ENCODE measurements at places on chromosomes 2 and 18.

DNA sequence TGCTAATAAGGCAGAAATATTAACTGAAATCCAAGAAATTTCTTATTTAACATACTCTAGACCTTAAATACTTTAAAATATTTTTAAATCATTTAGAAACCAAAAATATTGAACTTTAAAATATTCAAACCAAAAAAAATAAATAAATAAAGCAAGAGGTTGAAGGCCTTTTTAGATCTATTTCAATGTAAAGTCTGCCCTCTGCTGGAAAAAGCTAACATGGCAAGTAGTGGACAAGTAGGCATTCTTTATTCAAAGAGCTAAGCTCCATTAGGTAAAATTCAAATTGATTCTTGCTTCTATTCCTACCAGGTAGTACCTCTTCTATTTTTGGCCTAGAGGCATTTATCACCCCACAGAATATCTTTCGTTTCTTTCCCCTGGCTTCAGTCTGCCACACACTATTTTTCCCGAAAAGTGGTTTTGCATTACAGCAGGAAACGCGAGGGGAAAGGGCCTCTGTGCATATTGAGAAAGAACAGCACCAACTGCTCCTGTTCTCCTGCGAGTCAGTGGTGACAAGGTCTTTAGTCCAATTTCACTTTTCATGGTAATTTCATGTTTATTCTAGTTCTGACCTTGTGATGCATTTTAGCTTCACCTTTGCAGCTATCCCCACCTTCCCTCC lies 20.4 kb downstream of the IFIH1 start:
- H3K27me3 ChIP-seq, result no peaks in the 10 kb centered on the region
- H3K4me1 ChIP-seq, result no peaks in the 10 kb centered on the region
- no peak for DNase-seq
- no peak overlapping the region for H3K4me3 ChIP-seq

DNA sequence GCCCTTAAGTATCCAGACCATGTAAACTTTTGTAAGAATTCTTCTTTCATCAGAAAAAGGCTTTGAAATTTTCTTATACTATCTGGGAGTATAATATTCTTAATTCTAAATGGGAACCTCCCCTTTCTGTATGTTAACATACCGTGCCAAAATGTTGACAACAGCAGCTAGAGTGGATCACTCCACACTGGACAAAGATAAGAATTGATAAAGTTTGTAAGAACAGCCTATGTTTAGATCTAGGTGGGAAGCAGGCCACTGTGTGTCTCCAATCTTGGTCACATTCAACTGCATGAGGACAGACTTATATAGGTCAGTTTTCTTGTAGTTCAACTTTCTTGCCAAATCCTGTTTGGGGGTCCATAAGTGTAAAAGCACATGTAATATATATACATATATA lies 235.7 kb downstream of the RPIA start:
- H3K4me1 ChIP-seq, result no peaks in the 10 kb centered on the region
- no peaks in the 10 kb centered on the region for H3K27me3 ChIP-seq
- H3K4me3 ChIP-seq, result no peak overlapping the region

GRCh38 chr2:121342751-121343150 lies 57.7 kb upstream of the TFCP2L1 start:
- no peaks in the 10 kb centered on the region for H3K4me1 ChIP-seq
- no peak overlapping the region for H3K4me3 ChIP-seq
- H3K36me3 ChIP-seq, result peaks cover 13% of the 10 kb centered on the region
- no peak overlapping the region for H3K27ac ChIP-seq
- no peak for DNase-seq
- H3K27me3 ChIP-seq, result no peaks in the 10 kb centered on the region

DNA sequence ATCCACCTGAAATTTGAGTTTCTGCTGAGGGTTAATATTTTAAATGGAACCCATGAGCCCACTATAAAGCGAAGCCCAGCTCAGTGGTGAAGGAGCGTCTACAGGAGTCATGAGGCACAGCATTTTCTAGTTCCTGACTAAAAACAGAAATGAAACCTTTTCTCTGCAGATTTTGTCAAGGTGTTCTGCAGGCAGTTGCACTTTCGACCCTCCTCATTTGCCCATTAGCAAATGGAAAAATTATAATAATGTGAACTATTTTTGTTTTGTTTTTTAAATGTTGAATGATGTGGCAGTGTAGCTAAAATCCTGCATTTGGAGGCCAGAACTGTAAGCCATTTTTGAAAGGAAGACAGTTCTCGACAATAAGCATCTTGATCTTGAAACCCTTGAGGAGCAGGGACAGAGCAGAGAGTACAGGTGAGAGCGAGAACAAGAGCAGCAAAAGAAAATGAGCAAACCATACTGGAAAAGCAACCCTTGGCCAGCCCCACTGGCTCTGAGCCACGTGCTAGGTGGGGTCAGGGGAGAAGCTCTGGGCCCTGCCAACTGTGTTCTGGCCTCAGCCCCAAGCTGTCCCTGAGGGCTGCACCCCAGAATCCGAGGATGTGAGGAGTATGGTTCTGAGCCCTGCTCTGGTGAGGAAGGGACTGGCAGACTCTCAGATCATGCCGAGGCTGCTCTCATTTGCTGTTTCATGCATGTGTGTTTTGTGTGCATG lies 26.4 kb upstream of the COPS8 start:
- no peaks in the 10 kb centered on the region for H3K4me1 ChIP-seq
- no peaks in the 10 kb centered on the region for H3K36me3 ChIP-seq
- H3K4me3 ChIP-seq, result no peak overlapping the region
- H3K27ac ChIP-seq, result peak overlapping the region; percentile 32
- DNase-seq, result no peak

- DNase-seq, result no peak
- no peak overlapping the region for H3K27ac ChIP-seq
- H3K27me3 ChIP-seq, result peaks cover 8% of the 10 kb centered on the region
These were observed 196.0 kb downstream of the PAX3 start for GRCh38 chr2:222102575-222103349.

All from breast epithelium (tissue), 4 donors.